ENCODE measurements at places on chromosomes 7 and 10.

DNA sequence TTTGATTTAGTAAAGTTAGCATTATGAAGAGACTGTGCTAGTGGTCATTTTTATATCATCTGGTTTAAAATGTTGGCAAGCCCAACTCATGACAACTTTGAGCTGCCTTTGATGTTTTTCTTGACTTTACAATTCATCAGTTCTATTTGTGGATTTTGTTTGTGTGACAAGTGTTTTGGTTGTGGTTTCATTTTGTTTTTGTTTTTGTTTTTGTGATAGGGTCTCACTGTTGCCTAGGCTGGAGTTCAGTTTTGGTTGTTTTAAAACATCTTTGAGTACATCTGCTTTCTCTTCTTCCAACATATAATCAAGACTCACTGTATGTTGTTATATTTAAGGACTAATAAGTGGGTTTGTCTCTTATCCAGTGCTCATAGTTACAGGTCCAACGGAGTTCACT lies 17.6 kb upstream of the SFR1 start:
- no peak for DNase-seq

DNA sequence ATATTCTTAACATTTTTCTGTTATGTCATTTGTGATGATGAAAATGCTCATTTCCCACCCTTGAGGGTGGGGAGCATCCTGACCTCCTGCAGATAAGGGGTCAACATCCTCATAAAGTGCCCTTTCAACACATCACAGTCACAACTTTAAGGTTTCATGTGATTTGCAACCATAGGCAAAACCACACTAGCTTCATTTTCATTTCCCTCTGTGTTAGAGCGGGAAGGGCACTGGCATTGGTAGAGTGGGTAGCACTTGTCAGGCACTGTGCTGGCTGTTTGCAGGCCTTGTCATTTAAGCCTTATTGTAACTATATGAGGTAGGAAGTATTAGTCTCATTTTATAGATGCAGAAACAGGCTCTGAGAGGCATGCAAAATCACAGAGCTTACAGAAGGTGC lies 39.8 kb downstream of the PSMC2 start:
- no peak for DNase-seq

GRCh38 chr7:158362001-158362400 lies 225.6 kb downstream of the PTPRN2 start:
- no peak for DNase-seq

DNA sequence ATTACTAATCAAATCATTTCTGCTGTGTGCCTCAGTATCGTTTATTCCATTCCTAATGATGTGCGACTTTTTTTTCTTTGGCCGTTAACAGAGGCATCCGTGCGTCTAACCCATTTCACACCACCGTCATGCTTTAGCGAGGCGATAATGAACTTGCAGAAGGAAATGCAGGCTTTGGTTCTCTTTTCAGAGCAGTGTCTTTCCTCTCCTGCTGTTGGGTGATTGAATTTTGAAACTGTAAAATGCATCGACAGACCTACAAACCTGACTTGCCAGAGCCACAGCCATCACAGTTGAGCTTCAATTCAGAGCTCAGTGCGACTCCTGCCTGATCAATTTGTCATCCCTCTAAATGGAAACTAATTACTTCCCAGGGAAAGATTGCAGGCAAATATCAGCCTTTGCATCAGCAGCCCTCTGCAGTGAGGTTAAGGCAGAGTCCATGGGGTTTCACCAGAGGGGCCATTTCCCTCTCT lies 486.0 kb upstream of the GALNT17 start:
- no peak for DNase-seq
